ENCODE measurements at places on chromosomes 3 and 15.

- no peak for DNase-seq
Observed at GRCh38 chr3:178405531-178405930, 130.7 kb upstream of the KCNMB2 start.

DNA sequence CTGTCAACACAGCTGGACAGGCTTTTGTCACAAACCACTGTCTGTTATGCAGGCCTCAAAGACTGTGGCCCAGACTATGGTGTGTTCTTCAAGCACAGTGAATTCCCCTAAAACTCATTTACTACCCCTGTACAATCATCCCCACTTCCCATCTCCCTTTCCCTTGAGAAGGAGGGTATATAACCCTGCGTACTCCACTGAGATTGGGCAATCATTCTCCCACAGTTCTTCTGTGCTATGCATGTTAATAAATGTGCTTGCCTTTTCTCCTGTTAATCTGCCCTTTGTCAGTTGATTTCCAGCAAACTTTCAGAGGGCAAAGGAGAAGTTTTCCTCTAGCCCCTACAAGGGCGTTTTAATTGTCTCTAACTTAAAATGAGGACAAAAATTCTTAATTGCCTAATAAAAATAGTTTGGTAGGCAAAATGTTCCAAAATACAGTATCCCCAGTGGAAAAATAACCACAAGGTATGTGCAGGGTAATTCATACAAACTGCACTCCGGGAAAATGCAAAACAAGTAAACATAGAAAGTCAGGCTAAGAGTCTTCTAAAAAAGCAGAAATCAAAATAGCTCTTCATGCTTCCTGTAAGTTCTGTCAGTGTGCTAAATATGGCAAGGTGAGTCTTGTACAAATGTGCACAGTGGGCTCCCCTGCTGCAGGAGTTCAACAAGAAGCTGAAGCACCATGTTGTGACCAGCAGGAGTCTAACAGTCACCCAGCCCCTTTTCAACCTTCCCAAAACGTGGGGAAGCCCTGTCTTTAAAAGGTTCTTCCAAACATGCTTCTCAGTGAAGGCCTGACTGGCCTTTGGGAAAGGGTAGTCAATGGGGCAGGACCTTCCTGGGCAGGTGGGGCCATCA is 10.2 kb downstream of the ATP10A start:
- DNase-seq, result no peak

DNA sequence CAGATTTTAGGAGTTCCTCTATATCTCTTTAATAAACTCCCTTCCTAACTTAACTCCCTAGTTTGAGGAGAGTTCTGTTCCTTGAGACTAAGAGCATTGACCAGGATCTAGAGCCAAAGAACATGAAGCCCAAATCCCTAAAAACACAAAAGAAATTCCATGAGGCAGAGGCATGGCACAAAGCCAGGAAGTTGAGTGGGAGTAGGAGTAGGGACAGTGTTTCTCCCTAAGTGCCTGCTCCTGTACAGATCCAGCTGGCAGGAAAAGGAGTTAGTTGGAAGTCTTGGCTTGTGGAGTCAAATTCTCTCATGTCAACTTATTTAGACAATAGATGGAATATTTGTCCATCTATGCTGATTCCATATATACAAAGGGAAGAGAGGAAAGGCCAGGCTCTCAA is 11.4 kb downstream of the ACTC1 start:
- DNase-seq, result no peak

DNA sequence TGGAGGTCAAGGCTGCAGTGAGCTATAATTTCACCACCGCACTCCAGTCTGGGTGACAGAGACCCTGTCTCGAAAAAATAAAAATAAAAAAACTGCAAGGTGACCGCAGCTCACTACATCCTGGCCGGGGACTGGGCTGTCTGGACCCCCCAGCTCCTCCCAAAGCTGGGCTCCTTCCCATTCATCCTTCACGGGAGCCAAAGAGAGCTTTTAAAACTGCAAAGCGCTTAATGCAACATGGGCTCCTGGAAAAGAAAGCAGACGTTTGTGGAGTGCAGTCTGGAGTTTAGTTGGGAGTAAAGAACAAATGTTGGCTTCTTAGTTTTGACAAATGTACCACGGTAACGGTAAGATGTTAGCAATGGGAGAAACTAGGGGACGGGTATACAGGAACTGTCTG is 12.1 kb downstream of the PLXND1 start:
- no peak for DNase-seq

DNA sequence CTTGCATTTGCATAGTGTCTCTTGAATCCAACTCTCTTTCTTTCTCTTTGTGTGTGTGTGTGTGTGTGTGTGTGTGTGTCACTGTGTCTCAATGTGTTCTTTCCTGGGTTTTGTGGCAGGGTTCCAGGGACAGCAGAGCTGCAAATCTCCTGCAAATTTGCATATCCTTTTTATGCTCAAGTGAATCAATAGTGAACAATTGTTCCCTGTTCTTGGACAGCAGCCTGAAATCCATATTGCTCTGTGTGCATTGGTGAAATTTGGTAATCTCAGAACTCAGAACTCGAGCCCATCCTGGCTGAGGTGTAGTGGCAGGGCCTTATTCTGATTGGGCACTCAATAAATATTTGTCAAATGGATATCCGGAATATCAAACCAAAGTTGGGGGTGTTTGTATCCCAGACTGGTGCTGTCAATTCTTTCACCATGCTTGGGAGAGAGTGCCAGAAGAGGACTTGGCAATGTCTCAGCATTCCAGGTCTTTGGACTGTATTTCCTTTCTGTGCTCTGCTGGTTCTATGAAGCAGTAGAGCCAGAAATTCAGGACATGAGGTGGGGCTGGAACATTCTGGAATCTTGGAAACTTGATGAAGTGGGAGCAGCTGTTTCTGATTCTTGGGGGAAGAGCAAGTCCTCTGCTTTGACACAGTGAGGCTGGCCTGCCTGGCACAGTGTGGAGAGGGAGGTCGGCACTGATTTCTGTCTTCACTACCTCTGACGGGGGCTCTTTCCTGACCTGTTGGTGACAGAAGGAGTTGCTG is 380.6 kb upstream of the C2CD4B start:
- no peak for DNase-seq

GRCh38 chr15:31302029-31302657 is 24.5 kb upstream of the KLF13 start:
- peak; percentile 73 for DNase-seq

DNA sequence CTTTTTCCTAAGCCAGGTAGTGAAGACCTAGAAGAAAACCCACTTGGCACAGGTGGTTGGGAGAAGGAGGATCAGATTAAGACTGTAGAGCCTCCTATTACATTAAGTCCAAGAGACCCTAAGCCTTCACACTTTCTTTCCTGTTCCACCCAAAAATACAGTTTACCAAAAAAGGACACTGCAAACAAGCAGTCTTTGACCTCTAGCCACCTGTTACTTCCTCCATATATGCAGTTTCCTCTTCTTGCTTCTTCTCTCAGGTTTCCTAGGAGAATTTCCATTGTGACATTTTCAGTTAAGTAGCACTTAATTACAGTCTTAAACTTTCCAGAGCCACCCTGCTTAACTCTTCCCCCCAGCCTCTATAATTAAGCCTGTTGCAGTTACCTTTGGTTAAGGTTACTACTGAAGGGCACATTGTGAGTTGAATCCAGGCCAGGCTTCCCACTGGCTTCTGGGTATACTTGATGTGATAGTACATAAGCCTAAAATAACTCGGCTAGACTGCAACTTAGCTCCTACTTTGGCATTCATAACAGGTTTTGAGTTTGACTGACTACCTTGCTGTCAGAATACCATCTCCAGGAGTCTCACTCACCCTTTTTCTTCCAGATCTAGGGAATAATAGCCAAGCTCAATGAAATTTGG is 114.2 kb upstream of the UMPS start:
- no peak for DNase-seq

DNA sequence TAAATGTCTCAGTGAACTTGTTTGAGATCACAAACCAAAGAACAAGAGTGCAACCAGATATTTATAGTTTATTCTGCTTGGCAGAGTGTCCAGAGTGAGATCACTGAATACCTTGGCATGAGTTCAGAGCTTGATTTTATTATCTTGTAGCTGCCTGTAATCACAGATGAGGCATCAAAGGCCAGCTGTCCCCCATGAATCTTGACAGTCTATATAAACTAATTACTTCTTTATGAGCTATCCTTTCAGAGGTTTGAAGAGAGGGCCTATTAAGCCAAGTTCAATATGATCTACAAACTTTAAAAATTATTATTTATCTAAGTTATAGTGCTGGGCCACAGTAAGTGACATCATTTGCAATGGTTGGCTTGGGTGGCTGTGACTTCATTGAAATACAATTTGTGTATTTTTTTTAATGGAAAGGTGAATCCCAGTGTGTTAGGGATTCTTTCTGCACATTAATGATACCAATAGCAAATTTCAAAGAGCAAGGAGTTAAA is 251.5 kb downstream of the CLSTN2 start:
- no peak for DNase-seq

DNA sequence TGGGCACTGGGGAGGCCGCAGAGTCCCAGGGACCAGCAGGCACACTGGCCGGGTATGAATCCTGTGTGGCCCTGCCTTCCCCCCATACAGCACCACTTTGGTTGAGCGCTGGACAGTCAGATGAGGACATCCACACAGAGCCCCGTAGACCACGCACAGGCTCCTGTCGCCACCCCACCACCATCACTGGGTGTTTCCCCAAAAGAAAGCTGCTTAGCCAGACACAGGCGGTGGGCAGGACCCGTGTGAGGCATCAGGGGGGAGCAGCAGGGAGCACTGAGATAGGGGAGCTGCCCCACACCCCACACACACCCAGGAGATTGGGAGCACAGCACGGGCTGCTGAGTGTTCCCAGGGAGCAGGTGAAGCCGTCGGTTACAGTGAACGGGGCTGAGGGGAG is 42.4 kb upstream of the SLC41A3 start:
- no peak for DNase-seq

DNA sequence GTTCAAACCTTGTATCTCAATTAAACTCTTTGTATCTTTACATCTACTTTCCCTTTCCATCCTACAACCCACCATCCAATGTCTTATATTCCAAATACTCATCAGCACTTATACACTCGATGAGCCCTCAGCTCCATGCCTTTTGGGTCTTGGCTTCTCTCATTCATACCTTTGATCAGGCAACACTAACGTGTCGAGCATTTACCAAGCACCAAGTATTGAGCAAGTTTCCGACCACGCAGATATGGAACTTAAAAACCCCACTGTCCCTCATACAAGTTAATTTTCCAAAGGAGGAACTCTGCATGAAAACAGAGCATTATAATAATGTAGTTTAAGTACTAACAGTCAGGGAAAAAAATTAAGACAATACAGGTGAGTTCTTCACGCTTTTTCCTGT is 102.8 kb downstream of the IL1RAP start:
- DNase-seq, result no peak

DNA sequence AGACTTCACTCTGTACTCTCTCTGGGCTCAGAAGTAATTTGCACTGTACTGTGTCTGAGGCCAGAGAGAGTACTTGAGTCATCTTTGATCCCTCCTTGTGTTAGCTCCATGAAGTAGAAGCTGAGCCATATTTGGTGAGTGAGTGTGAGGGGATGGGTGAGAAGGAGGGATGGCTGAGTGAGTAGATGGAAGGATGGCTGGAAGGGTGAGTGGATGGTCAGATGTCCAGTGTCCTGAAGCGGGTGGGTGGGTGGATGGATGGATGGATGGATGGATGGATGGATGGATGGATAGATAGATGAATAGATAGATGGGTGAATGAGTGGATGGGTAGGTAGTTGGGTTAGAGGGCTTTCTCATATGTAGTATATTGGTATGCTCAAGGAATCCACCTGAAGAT is 39.3 kb downstream of the FGD5 start:
- no peak for DNase-seq

- DNase-seq, result no peak
Observed at GRCh38 chr3:12663401-12663935, 449 bp downstream of the RAF1 start.

Measured in Karpas-422 (cell line).